ENCODE measurements at places on chromosomes 5 and 9.

DNA sequence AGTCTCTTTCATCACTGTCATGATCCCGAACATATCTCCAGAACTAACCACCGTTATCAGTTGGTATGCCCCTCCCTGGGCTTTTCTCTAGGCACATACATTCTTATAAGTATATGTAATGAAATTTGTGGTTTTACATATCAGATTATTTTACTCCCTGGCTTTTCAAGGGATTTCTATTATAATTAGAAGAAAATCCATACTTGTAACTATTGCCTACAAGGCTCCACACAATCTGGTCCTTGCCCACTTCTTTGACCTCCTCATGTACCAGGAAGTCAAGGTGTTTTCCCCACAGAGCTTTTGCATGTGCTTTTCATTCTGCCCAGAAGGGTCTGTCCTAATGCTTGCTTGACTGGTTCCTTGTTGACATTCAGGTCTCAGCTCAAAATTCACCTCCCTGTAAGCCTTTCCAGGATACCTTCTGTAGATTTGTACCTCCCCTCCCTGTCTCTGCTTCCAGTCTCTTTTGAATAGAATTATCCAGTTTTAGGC is 33.6 kb upstream of the HSD17B4 start:
- DNase-seq, result no peak

DNA sequence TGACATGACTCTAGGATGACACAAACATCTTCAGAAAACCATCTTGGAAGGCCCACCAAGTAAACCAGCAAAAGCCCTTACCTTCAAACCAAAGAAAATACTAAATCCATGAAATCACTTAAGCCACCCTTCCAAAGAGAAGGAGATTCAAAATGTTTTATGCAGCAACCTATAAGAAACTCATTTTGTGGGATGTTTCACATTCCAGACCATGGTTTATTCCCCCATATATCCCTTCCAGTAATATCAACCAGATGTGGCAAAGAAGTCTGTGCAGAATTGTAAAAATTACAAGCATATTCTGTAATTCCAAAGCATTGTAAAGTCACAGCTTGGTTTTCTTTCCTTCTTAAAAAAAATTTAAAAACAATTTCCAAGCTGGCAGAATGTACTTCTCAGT is 117.4 kb downstream of the SLIT3 start:
- DNase-seq, result no peak

- peak; percentile 67 for DNase-seq
These were observed 52.9 kb downstream of the PAM start for GRCh38 chr5:102807878-102808502.

- DNase-seq, result no peak
These were observed 726.1 kb upstream of the ADAMTS16 start for GRCh38 chr5:4413996-4414395.

GRCh38 chr9:109996936-109997580 is 210.9 kb downstream of the C9orf152 start:
- no peak for DNase-seq

- DNase-seq, result peak; percentile 22
These were observed 3.7 kb upstream of the CLK4 start for GRCh38 chr5:178630475-178630930.

DNA sequence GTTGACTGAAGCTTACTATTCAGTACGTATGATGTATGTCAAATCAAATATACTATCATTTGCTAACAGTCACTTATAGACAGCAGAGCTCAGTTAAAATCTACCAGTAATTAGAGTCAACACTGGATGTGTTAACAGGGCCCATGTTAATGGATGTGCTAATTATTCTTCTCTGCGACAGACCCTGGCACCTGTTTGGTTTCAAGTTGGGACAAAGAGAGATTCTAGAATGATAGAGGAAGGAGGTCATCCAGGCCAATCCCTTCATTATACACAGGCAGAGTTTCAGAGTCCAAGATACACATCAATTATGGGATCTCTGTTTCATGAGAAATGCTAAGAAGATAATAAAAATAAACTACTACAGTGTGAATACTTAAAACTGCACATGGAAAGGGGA is 615.0 kb downstream of the ZNF608 start:
- DNase-seq, result no peak

DNA sequence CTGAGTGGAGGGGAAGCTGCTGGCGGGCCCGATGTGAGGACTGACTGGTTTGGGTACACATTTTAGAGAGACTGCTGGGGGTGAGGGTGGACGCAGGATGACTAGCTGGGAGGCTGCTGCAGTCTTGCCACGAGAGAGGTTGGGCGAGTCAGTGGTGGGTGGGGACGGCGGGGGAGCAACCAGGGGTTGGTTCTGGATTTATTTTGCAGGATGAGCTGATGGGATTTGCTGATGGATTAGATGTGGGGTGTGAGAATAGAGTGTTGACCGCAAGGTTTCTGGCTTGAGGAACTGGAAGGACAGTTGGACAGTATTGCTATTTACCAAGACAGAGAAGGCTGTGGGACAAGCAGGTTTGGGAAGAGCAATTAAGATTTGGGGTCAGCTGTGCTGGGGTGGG is 5.8 kb upstream of the NDST1 start:
- DNase-seq, result peak; percentile 80

GRCh38 chr5:15420201-15420600 is 79.8 kb upstream of the FBXL7 start:
- no peak for DNase-seq

GRCh38 chr5:112684737-112685136 is 52.9 kb upstream of the APC start:
- DNase-seq, result peak; percentile 83

DNA sequence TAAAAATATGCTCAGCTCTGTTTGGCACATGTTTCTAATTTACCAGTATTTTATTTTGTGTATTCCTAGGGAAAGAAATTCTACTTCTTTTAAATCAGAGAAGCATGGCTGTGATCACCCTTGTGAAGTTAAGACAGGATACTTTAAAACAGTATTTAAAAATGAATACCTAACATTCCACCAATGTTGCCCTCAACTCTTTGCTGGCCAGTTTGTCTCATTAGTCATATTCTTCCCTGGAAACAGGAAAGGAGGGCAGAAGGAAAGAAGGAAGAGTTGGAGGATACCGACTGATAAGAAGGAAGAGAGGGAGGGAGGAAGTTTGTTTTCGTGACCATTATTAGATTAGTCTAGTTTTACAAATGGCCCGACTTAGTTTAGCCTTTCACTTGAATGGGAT is 137.4 kb downstream of the PLK2 start:
- DNase-seq, result peak; percentile 52

DNA sequence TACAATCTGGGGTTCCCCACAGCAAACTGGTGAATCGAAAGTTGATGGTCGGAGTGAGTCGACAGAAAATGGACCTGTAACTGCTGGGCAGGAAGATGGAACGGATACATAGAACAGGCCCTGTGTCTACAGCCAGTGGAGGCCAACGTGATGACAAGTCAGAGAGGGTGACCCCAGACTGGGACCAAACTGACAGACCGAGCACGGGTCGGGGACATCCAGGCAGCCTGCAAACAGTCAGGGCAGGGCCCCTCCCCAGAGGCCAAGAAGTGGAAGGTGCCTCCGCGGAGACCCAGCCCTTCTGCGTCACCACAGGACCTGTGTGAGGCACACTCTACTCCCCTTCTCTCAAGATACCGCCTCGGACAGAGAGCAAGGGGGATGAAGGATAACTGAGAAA is 25.1 kb upstream of the FANCC start:
- DNase-seq, result no peak

GRCh38 chr5:73522989-73523388 is 24.7 kb downstream of the BTF3 start:
- no peak for DNase-seq

DNA sequence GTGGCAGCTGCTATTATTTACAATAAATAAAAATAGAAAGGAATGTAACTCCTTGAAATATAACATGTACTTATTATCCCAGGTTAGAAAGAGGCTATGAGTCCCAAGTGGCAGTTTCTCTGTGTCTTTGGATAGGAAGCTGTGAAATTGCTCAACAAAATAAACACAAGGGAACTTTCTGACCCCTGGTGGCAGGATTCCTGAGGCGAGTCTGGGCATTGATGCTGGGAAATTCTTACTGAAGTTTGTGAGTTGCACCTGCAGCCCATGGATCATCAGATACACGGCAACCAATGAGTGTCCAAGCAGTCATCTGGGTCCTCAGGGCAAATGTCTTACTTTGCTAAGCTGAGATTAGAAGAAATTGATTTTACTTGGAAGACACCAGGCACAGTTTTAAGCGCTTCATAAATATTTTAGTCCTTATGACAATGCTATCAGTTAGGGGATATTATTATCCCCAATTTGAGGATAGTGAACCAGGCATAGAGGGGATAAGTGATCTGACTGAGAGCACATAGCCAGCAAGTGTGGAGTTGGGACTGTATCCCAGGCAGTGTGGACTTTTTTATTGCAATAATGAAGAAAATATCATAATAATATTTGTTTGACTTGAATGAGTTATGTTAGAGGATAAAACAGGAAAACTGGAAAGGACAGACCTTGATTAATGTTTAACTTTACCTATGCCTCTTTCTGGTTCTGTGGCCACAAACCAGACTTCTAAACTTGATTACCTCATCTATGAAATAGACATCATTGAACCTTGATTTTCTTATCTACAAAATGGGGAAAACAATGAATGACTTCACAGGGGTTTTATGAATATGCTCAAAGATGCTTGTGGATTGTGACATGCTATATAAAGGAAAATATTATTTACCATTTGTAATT is 265.5 kb upstream of the ADAMTSL1 start:
- DNase-seq, result peak; percentile 36

DNA sequence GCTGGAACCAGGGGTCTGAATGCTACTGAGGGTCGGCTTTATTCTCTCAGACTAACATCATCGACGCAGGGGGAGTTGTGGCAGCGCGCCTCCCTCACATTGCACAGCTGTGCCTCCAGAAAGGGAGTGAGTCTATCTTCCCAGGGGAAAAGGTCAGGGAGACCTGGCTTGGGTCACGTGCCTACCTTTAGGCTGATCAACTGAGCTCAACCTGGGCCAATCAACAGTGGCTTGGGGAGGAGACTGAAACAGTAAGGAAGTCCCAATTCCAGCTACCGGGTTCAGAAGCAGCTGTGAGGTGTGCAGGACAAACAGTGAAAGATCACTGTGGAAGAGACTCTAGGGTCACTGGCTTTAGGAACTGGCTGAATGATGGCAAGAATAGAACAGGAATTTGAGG is 14.3 kb downstream of the SNX30 start:
- DNase-seq, result no peak

- DNase-seq, result no peak
These were observed 278.9 kb upstream of the CD180 start for GRCh38 chr5:67475489-67475888.

GRCh38 chr5:43627028-43627427 is 24.0 kb downstream of the NNT start:
- peak; percentile 77 for DNase-seq

- DNase-seq, result no peak
These were observed 39.5 kb upstream of the SLC12A7 start for GRCh38 chr5:1151316-1151715.

DNA sequence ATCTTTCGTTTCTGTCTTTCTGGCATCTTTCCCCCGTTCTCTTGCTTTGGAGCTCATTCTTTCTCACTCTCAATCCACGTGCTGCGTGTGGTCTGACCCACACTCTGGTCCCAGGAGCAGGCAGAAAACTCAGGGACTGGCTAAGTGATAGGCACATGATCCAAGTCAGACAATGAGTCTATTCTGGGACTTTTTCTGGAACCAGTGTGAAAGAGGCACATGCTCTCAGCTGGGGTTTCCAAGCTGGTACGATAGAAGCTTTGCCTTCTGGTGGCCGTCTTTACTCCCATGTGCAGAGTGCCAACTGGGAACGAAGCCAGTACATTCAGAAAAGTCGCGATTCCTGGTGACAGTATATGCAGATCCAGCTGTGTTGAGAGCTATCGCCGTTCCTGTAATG is 94.4 kb downstream of the PDZD2 start:
- no peak for DNase-seq

DNA sequence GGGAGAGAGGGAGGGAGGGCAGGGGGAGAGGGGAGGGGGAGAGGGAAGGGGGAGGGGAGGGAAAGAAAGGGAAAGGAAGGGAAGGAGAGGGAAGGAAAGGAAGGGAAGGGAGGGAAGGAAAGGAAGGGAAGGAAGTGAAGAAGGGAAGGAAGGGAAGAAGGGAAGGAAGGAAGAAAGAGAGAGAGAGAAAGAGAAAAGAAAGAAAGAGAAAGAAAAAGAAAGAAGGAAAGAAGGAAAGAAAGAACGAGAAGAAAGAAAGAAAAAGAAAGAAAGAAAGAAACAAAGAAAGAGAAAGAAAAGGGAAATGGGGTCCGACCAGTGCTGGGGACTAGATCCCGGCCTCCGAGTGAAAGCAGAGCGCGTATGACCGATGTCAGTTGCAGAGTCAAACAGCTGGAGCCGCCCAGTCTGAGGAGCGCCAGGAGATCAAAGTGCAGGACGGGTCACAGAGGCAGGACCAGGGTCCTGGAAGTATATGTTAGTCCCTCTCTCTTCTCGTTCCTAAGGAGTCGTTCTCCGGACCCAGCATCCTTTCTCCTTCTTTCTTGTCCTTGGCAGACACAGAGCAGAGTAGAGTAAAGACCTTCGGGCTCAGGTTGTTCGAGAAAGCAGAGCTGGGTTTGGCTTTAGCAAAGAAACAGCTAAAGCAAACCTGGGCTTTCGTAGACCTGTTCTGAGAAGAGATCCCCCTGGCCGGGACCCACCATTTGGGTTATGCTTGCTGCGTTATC is 305.4 kb upstream of the MSX2 start:
- peak; percentile 5 for DNase-seq
